ENCODE measurements at places on chromosomes 11 and 22. TPM values are rescaled to one million over a fixed set of nuclear protein-coding genes. Genes with fewer than 3 reads are reported as not detected.

TRIM66 gene
- 4.9 TPM for total RNA-seq

HORMAD2 gene
- not detected for total RNA-seq

CSF2RB gene
- not detected for total RNA-seq

DCHS1 gene
- total RNA-seq: not detected

CHRDL2 gene
- total RNA-seq: not detected

OR52E8 gene
- not detected for total RNA-seq

C22orf15 gene
- total RNA-seq: not detected

CYP2D6 gene
- total RNA-seq: 0.18 TPM

KRTAP5-1 gene
- total RNA-seq: not detected

OR8G1 gene
- total RNA-seq: not detected

SEPTIN3 gene
- total RNA-seq: not detected

DDX6 gene
- 163 TPM for total RNA-seq

FBXO3 gene
- 45.5 TPM for total RNA-seq

OR51B5 gene
- 0.18 TPM for total RNA-seq

NCAM1 gene
- not detected for total RNA-seq

ACTN3 gene
- total RNA-seq: 0.04 TPM

CABP2 gene
- total RNA-seq: not detected

POTEH gene
- not detected for total RNA-seq

MS4A3 gene
- not detected for total RNA-seq

GRAMD1B gene
- total RNA-seq: not detected

MSANTD4 gene
- 25.1 TPM for total RNA-seq

ACRV1 gene
- not detected for total RNA-seq

SMTNL1 gene
- not detected for total RNA-seq

KRTAP5-9 gene
- total RNA-seq: not detected

ARHGEF17 gene
- total RNA-seq: 10.7 TPM

TSGA10IP gene
- not detected for total RNA-seq

SSTR3 gene
- 0.64 TPM for total RNA-seq

TMEM86A gene
- total RNA-seq: 0.07 TPM

KLHDC7B gene
- total RNA-seq: not detected

BLID gene
- not detected for total RNA-seq

C22orf42 gene
- not detected for total RNA-seq

Measured in HepG2 (cell line).